ENCODE measurements at places on chromosomes 11 and 22.

- DNase-seq = no peak
These were observed 45.5 kb downstream of the CELSR1 start for GRCh38 chr22:46491946-46492345.

- no peak for DNase-seq
These were observed 30.9 kb downstream of the INSC start for GRCh38 chr11:15145615-15146014.

GRCh38 chr11:48123254-48123875 is 93.2 kb upstream of the OR4B1 start:
- DNase-seq = no peak

DNA sequence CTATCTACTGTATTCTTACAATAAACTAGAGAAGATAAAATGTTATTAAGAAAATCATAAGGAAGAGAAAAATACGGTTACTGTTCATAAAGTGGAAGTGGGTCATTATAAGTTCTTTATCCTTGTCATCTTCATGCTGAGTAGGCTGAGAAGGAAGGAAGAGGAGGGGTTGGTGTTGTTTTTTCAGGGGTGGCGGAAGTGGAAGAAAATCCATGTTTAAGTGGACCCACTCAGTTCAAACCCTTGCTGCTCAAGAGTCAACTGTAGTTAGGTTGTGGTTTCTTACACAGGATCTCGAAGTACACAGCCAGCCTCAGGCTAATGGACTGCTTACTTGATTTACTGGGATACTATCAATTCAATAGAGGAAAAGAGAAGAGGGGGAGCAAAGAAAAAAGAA is 63.1 kb downstream of the PIWIL4 start:
- no peak for DNase-seq

DNA sequence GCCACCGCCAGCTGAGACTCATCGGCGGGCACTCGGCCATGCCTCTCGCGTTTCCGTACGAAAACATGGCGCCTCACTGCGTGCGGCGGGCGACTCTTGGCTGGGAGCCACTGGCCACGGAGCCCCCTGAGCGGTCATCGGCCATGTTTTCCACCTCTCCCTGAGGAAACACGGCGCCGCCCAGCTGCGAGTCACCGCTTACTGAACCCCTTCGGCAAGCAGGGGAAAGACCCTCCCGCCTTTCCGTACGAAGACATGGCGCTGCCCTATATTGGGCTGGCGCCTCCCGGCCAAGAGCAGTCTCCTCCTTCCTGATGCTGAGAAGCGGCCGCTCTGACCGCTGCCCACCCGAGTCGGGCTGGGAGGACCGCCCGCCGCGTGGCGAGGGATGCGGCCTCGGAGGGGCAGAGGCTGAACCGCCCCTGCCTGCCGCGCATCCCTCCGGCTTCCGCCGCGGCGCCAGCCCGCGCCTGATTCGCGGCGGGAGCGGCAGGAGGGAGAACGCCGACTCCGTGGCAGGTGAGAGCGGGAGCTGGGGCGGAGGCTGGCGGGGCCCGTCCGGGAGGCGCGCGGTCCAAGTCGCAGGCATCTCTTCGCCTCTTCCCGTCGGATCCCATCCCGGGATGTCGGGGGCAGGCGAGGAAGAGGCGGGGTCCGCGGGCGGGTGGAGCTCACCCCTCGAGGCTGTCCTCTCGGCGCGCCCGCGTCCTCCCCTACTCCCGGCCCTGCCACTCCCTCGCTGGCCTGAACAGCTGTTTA is at the start of gene TCP11L1:
Gene TCP11L1 (plus strand): TSS at position 299 of the 759 bp plus-strand sequence. CDS start 4,202 bp downstream, outside the sequence.
- DNase-seq = peak; percentile 90

DNA sequence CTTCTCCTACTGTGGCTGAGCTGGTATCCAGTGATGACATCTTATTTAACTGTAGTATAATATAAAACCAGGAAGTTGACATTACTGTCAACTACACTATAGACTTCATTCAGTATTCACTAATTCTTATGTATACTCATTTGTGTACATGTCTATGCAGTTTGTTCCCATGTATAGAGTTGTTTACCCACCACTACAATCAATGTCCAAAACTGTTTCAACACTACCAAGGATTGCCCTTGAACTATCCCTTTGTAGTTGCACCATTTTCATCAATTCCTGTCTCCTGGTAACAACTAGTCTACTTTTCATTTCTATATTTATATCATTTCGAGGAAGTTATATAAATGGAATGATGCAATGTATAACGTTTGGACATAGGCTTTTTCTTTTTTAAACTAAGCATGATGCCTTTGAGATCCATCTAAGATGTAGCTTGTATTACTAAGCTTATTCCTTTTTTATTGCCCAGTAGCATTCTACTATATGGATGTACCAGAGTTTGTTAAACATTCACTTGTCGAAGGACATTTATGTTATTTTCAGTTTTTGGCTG is 39.2 kb downstream of the TMEM135 start:
- DNase-seq = no peak

DNA sequence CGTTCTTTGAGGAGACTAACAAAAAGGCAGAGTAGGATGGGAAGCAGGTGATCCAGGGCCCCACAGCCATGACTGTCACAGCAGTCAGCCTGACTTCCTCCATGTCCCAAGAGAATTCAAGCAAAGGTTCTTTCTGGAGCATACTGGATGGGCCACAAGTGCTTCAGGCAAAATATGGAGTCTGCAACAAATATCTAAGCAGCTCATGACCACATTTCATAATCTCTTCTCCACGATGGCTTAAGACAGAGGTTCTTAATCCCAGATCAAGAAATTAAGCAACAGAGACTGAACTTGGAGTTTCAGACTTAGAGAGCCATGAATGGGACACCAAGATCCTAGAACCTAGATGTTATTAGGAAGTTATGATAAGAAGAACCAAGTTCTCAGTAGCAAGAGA is 31.6 kb downstream of the GUCY1A2 start:
- DNase-seq = no peak

DNA sequence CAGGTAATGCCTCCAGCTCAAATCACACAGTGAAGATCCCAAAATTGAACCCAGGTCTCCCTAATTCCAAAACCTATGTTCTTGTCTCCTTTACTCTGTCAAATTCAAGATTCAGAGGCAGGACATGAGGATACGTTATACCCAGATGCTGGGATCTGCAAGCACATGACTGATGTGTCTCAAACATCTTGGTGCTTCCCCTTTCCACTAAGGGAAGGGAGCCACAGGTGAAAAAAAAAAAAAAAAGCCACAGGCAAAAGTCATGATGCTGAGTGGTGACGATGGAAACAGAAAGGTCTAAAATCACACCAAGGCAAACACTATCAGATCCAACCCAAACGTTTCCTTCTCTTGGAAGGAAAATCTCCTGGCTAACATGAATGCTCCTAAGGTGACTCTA is 24.0 kb downstream of the ABTB2 start:
- no peak for DNase-seq

DNA sequence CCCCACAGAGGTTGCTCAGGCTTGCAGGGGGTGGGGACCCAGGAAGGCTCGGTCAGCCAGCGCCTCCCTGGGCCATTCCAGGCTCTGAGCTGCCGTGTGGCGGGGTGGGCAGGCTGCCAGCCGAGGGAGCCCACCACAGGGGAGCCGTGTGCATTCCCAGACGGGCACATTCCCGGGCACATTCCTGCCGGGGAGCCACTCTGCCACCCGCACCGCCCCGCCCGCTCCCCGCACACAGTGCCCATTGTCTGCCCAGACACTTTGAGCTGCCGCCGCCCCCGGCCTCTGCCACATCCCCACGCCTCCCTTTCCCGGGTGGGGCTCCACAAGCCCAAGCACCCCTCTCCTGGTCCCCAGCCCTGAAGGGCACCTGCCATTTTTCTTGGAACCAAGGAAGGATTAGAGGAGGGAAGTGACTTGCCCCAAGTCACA is 27.4 kb downstream of the RPL3 start:
- no peak for DNase-seq

Data from left renal cortex interstitium (tissue), 4 donors.